Urinary bladder (tissue), 4 donors: ENCODE measurements at places on chromosomes 4 and X.

DNA sequence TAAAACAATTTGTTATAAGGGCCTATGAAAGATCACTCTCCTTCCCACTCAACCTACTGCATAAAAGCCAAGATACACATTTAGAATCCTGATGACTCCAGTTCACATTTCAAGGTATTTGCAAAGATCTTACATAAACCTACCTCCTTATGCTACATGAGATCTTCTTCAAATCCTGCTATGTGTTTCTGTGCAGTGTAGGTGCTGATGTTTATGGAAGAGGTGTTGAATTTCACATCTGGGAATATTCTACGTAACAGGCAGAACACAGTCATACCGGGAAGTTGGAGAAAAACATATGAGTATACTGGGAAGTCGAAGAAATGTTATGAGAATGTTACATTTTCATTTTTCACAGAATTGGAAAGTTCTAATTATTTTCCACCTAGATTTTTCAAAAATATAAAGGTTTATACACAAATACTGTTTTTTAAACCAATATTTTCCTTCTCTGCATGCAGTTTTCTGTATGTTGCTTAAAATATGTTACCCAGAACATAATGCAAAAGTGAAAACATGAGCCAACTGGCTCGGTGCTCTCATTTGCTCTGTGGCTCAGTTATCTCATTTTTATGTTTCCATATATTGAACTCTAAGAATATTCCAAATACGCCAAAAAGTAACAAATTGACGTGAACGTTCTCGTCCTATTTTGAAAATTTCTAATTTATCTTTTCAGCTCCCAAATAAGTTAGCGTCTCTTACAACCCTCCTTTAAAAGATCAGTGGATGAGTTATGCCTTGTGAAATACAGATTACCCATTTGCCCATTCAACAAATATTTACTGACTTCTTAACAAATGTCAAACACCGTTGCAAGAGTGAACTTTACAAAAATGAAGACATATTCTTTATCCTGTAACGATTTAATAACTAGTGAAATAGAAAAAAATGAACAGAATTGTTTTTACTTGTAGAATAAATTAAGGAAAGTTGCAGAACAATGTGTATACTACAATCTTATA lies 899.3 kb downstream of the STIM2 start:
- no peak for DNase-seq

- DNase-seq = no peak
Observed at GRCh38 chrX:13837290-13837745, 20.4 kb upstream of the GPM6B start.

GRCh38 chr4:17589355-17589754 lies 12.4 kb downstream of the LAP3 start:
- no peak for DNase-seq

- no peak for DNase-seq
Observed at GRCh38 chr4:31748382-31748781, 1028.2 kb downstream of the PCDH7 start.

DNA sequence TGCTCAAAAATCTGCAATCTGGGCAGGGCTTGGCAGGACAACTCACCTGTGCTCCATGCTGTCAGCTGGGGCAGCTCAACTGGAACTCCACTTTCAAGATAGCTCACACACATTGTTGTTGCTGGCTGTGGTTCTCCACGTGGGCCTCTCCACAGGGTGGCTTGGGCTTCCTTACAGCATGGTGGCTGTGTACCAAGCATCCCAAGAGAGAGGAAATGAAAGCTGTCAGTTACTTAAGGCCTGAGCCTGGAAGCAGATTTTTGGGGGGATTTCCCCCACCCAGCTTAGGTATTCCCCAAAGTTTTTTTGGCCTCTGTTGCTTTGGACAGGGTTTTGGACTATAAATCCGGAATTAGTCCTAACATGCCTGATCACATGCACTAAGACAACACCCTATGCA lies 81.0 kb downstream of the BCOR start:
- DNase-seq = no peak

DNA sequence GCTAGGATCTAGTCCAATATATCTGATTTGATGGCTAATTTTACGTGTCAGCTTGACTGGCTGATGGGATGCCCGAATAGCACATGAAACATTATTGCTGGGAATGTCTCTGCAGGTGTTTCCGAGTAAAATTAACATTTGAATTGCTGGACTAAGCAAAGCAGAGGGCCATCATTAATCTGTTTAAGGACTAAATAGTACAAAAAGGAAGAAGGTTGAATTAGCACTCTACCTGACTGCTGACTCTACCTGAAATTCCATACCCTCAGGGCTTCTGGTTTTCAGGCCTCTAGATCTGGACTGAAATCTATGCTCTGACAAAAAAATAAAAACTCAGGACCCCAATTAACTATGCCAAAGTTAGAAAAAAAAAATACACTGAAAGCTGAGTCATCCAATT lies 1021.9 kb downstream of the FAM133A start:
- no peak for DNase-seq

DNA sequence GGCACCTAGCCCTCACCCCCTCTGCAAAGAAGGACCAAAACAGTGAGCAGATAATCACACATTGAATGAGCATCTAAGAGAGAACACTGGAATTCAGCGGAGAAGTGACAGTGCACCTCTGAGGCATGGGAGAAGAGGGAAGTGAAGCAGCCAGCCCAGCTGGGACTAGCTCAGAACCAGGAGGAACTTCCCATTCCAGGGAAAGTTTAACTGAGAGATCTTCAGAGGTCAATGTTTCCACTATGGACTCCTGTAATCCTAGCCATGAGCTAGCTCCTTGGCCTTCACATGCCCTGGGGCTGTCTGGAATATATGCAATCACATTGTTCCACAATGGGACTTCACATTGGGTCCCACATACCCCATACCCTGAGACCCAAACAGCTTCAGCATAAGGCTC lies 24.4 kb downstream of the TLR6 start:
- no peak for DNase-seq

DNA sequence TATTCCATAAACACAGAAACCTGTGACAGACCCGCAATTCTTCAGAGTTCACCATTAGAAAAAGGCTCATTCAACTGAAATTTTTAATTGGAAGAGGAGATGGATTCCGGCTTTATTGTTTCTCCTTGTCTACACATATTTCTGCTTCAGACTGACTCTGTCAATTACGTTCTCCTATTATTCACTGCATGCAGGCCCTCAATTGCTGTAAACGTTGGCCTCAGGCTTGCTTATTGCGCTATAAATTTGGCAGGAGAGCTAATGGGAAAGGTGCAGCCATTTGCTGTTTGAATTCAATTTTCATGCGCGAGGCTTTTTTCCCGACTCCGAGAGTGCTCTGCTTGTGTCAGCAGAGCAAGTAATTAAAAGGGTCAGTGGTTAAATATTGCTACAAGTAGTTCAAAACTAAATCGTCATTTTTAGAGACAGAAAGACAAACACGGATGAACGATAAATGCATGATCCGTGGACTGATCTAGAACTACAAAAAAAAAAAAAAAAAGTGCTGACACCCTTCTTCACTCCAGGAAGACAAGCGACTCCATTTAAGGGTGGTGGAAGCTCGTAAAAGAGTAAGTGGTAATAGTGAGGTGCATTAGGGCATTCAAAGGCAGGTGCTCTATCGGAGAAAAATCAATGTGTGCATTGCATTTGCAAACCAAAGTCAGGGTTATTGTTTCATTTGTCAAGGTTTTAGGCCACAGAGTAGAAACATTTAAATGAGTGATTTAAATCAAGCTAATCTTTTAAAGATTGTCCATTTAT lies 841.6 kb upstream of the FRG1 start:
- DNase-seq = no peak

DNA sequence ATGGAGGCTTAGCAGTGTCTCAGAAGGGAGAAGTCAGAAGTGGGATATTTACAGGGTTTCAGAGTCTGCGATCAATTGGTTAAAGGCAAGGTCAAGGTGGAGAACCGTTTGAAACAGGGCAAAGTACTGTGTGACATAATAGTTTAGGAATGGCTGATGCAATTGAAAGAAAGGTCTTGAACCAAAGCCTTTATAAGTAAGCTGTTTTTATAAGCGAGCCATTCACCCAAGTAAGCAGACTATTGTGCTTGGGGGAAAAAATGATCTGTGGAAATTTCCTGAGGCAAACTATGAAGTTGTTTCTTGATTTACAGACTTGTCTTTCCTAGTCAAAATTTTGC lies 327.3 kb downstream of the CAMK2D start:
- DNase-seq = no peak

DNA sequence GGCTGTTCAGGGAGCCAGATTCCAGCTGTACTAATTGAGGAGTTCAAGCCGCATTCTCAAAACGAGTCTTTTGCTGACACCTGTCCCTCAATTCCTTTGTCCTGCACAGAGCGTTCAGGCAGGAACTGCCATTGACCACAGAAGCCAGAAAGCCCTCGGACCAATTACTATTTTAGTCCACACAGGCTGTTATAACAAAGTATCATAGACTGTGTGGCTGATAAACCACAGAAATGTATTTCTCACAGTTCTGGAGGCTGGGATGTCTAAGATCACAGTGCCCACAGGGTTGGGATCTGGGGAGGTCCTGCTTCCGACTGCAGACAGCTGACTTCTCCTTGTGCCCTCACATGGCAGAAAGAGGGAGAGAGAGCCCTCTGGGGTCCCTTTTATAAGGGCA lies 119.8 kb upstream of the ATP6AP2 start:
- no peak for DNase-seq

GRCh38 chr4:98030059-98030458 lies 113.2 kb downstream of the STPG2 start:
- no peak for DNase-seq

DNA sequence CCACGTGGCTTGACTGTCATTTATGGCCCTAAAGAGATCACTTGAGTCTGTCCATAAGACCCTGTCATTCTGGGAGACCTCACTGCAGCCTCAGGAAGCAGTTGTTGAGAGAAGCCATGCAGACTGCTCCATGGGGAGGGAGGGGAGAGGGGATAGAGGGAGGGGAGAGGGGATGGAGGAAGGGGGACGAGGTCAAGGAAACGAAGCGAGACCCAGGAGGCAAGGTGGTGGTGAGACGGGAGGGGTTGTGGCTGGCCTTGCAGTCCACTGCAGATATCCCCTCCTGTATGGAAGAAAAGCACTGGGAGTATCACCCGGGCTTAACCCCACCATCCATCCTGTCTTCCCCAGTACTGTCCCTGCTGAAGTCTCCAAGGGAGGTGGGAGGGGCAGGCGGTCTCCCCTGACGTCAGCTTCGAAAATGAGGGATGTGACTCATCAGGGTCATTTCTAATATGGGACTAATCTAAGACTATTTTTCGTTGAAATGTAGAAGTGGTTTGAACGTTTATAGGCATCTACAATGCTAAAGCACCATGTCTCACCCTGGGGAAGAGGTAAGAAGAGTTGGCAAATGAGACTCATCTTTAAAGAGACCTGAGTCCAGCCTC lies 5.6 kb downstream of the TMEM255A start:
- DNase-seq = no peak

DNA sequence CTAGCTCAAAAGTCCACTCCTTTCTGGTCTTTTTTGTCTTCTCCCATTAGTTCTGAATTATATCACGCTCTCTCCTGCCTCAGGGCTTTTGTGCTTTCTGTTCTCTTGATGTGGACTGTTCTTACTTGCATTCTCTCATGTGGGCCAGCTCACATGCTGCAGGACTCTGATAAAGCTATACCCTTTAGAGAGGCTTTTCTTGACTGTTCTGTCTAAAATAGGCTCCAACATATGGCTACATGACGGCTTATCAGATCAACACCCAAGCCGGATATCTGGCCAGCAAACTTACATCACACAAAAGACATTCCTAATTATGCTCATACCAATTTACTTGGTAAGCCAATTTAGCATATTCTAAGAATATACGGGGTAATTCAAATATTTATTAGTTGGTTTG lies 1494.5 kb downstream of the TECRL start:
- DNase-seq = no peak

- DNase-seq = no peak
Observed at GRCh38 chrX:115378471-115378870, 89.0 kb downstream of the LUZP4 start.

- no peak for DNase-seq
Observed at GRCh38 chr4:126843492-126844067, 789.2 kb upstream of the INTU start.
